ENCODE measurements at places on chromosomes 7 and 10.
A peak's percentile ranks its signal among the peaks of the same experiment; 100 is the strongest.

DNA sequence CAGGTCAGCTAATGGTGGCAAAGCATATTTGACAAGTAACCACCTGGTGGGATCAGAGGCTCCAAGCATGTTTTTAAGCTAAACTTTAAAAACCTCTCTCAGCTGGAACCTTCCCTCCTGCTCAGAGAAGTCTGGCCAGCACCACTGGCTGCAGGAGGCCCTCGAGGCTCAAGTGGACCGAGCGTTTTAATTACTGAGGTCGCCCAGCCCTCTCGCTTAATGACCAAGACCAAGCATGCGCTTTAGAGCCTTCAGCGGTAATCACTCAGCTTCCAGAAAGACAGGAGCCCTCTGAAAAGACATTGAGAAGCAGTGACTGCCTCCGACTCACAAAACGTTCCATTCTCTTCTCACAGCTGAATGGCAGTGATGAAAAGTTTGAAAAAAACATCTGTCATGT is 383.4 kb upstream of the ADARB2 start:
- no peak for DNase-seq

DNA sequence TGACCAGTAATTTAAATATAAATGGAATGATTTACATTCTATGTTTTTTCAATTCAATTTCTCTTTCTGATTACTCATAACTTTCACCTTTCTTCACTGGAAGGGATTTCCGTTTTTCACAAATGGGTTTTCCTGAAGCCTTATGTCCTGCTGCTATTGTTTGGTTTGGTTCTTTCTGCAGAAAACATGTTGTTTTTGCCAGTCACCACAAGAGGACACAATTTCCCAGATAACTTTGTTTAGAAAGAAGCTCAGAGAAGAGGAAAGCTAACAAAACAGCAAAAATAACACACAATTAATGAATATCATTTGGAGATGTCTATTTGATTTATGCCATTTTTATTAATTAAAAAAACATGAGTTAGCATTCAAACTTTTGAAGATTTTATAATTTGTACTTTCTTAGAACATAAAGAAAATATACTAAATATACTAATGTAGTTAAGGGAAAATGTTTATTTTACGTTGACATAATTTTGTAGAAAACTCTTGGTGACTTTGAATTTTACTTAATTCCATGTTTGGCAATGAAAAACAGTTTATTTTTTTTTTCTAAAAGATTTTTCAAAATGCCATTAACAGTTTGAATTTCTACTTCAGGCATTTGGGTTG is 4.6 kb upstream of the TWIST1 start:
- DNase-seq: no peak

GRCh38 chr10:130218936-130219335 is 82.7 kb downstream of the GLRX3 start:
- DNase-seq: peak; percentile 37

GRCh38 chr10:103895411-103896186 is 22.4 kb downstream of the STN1 start:
- no peak for DNase-seq

- DNase-seq: no peak
These were observed 397.8 kb downstream of the EXOC4 start for GRCh38 chr7:133650487-133651300.

- no peak for DNase-seq
These were observed 69.2 kb upstream of the GRB10 start for GRCh38 chr7:50851891-50852290.

GRCh38 chr10:47143473-47143872 is 156.5 kb upstream of the GDF10 start:
- no peak for DNase-seq

GRCh38 chr7:97016381-97017191 is 8.0 kb downstream of the DLX5 start:
- no peak for DNase-seq

DNA sequence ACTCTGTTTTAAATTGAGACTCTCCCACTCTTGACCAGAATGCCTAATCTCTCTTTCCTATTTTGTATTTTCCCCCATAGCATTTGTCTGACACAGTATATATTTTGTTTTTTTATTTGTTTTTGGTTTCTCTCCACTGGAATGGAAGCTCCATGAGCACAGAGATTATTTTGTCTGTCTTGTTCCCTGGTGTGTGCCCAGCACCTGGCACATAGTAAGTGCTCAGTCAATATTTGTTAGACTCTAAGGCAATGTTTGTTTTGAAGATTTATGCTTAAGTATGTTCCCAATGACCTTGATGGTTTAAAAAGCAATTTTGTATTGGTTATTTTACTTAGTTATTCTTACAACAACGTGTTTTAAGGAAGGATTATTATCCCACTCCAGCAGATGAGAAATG is 201.8 kb downstream of the DYNC1I1 start:
- DNase-seq: no peak

GRCh38 chr7:91325726-91326125 is 61.5 kb downstream of the FZD1 start:
- DNase-seq: no peak

- DNase-seq: no peak
These were observed 18.5 kb downstream of the ITGB1 start for GRCh38 chr10:32939296-32940111.

- no peak for DNase-seq
These were observed at the start of gene FAM237B for GRCh38 chr7:90320801-90321494. Gene FAM237B (minus strand): TSS chr7:90321304. CDS start chr7:90319748, 1,556 bp downstream.

DNA sequence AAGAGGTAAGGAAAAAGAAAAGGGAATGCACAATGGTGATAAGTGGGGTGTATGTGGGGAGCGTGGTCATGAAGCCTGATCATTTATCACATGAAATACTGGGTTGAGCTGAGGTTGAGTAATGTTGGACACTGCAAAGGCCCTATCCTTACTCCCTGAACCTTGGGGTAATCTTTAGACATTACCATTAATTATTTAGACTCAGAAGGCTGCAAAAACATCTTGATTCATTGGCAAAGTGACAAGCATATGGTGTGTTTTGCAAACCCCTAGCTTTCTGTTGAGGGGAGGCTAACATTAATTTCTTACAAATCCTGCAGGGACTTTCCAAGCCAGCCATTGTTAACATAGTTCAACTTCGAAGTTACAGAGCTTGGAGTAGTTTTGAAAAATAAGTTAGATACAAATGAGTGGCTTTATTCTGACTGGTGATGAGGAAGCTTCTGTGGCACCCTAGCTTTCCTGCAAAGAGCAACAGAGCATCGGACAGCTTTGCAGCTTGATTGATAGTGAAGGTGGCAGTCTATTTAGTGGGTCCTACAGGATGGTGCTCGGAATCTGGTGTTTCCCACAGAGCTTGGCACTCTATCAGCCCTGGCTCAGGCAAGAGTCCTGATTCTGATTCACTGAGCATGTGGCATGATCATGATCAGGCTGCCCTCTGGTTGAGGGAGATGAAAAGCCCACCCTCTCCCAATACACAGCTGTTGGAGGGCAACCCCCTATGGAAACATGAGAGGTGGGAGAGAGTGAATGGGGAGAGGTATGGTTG is 153.7 kb upstream of the NPVF start:
- DNase-seq: no peak

DNA sequence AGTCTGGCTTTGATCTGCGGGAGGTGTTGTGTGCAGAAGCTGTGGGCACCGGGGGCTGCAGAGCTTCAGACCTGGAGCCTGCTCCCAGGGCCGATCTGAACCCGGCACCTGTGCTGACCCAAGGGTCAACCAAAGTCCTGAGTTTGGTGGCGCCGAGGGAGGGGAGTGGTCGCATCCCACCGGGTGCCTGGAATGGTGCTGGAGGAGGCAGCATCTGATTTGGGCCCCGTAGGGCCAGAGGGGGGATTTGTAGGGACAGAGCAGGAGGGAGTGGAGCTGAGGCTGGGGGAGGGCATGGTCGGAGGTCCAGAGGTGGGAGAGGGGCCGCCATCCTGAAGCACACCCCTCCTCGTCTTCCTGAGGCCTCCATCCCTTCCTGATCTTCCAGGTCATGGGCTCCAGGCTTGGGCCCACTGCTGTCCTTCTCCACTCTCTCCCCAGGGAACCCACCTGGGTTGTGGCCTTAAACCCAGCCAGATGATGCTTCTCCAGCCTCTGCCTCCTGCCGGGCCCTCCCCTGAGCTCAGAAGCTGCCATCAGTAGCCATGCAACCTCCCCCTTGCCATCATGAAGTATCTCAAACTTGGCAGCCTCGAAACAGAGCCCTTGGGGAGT is 112.9 kb downstream of the LHPP start:
- DNase-seq: no peak

- DNase-seq: no peak
These were observed 174.8 kb downstream of the TNS3 start for GRCh38 chr7:47407136-47407535.

- DNase-seq: no peak
These were observed 12.0 kb downstream of the FXYD4 start for GRCh38 chr10:43383204-43383971.

DNA sequence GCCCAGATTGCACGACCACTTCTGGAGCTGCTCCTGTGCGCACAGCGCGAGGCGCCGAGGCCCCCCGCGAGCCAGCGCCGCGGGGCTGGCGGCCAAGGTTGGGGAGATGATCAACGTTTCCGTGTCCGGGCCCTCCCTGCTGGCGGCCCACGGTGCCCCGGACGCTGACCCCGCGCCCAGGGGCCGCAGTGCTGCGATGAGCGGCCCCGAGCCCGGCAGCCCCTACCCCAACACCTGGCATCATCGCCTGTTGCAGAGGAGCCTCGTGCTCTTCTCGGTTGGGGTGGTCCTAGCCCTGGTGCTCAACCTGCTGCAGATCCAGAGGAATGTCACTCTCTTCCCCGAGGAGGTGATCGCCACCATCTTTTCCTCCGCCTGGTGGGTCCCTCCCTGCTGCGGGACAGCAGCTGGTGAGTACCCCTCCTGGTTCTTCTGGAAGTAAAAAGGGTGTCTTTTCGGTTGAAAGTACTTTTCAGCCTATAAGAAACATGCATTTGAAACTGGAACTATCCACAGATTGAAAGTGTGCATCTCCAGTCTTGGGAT is 683 bp downstream of the INSIG1 start:
- no peak for DNase-seq

GRCh38 chr10:87519582-87519981 is 14.9 kb downstream of the MINPP1 start:
- DNase-seq: no peak

DNA sequence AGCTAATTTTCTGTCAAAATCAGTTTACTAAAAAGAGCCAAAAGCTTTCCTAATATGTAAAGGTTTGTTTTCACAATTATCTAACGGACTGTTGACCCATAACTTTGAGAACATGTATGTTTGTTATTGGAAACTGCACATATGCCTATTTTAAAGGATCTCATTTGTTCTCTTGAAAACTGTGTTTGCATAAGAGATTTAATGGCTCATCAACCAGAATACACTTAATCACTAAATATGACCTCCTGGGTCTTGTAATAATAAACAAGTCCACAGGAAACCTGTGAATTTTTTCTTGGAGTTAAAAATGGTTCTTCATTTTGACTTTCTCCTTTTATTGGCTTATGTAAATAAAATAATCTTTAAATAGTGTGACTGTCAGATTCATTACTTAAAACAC is 48.3 kb upstream of the STEAP1B start:
- no peak for DNase-seq

- DNase-seq: no peak
These were observed 71.1 kb upstream of the ABLIM1 start for GRCh38 chr10:114729103-114729659.

DNA sequence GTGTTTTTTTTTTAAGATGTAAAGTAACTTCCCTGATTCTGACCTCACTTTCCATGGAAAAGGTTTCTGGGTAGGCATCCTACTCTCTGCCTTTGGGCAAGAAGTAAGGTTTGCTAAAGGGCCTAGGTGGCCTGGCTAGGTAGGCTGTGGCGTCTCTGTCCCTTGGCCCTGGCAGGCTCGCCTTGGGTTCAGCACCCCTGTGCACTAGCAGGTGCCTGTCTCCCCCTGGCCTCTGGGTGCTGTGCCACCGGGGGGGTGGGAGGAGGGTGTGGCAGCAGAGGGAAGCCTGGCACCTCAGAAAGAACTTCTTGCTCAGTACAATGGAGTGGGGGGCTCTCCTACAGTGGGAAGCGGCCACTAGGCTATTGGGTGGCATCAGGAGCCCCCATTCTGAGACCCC is 14.0 kb downstream of the TECPR1 start:
- no peak for DNase-seq

DNA sequence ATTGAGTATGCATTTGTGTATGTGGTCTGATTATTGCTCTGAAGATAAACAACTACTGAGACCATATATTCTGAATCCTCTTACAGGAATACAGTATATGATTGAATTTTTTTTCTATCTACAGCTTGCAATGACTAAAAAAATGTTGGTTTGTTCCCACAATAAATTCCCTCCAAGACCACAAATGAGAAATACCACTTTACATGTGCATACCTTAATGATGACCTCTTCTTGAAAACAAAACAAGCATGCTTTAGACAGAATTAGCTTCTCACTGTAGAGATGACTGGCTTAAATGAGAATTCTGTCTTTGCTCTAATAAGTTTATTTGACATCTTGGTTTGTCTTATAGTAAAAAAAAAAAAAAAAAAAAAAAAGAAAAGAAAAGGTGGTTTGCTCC is 241.5 kb downstream of the PCDH15 start:
- no peak for DNase-seq

All from ascending aorta (tissue), 2 donors.